ENCODE measurements at places on chromosomes 6 and 20.

- peak; percentile 52 for DNase-seq
These were observed 52.8 kb downstream of the MRPL14 start for GRCh38 chr6:44074439-44074812.

DNA sequence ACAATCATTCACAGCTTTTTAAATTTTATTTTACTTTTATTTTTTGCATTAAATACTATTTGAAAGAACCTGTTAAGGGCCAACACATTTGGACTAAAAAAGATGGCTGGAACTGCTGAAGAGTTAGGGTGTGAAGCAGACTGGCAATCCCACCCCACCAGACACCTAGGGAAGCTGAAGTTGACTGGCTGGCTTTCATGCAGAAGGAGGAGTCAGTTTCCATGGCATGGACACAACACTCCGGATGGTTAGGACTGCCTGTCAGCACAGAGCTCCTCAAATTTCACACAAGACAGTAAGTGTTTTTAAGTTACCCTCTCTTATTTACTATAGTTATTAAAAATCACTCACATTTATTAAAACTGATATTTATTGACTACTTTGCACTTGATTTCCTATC is at the start of gene ANKRD66:
TSS of gene ANKRD66 (plus strand) at position 238 of the 400 bp plus-strand sequence. CDS start 5,016 bp downstream, outside the sequence.
- no peak for DNase-seq

DNA sequence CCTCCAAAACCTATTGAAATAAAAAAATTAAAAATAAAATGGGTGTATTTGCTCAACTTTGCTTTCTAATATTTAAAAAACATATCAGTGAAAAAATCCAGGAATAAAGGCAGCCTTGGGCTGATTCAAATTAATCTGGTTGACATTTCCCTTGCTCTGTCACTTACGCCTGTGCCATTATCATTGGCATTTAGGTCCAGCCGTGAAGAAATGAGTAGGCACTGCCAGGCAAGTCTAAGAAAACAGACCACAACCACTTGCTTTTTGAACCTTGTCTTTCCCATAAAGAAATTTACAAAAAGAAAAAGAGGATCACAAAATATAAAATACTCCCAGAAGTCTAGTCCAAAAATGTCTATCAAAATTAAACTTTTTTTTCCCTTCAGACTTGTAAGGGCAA is 59.2 kb upstream of the HBS1L start:
- no peak for DNase-seq

GRCh38 chr6:169513478-169514193 is 188.2 kb downstream of the WDR27 start:
- DNase-seq: no peak

DNA sequence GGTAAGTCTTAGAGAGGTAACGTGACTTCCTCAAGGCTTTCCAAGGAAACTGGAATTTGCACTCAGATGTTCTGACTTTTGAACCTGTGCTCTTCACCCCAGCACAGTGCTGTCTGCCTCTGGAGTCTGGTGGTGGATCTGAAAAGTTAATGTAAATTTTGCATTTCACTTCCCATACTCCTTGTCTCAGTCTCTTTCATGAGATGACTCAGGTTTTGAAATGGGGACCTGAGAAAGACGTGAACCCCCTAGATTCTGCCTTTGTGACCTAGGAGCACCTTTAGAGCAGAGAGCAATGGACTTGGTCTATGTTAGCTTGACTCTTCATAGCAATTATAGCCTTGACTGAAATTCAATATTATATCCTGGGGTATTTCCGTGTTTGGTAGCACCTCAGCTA is 223.0 kb downstream of the QKI start:
- DNase-seq: no peak

DNA sequence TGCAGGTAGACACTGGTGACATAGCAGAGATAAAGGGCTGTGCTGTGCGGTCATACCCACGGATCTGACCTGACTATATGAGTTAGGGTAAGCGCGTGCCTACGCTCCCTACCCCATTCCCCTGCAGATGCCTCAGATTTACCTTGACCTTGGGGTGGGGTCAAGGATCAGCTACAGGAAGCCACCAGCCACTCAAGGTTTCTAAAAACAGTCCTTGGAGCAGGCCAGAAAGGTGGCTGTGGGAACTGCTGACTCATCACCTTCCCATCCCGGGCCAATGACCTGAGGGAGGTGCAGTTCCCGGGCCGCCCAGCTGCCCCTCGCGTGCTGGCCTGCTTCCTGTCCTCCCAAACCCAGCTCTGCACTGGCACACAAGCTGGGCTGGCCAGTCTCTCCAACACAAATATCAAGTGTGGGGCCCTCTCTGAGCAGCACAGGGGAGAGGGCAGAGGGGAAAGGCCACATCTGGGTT is 23.0 kb downstream of the KCNK5 start:
- no peak for DNase-seq

DNA sequence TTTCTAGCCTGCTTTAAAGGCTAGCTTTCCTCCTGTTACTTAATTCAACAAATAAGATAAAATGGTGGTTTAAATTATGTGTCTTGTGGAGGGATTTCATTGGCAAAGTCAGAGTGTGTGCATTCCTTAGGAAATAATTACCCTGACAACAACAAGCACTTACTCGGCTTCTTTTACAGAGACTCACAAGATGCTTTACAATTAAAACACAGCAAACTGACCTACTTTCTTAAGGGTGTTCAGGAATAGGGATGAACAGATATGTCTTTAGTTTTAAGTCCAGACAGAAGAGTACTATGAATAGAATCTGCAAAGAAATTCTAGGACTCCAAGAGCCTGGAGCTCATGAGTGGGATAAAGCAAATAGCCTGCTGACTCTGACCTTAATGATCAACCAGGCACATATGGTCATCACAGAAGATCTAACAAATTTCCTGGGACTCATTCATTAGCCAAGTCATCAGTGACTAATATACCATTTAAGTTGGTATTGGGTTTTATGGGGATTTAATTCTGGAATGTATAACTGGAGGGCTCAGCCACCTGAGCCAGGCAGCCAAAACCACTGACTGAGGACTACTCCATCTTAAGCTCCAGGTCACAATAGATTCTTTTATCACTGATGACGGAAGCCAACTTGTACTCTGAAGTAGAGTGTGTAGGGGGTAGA is 161.8 kb upstream of the RIMS1 start:
- no peak for DNase-seq

DNA sequence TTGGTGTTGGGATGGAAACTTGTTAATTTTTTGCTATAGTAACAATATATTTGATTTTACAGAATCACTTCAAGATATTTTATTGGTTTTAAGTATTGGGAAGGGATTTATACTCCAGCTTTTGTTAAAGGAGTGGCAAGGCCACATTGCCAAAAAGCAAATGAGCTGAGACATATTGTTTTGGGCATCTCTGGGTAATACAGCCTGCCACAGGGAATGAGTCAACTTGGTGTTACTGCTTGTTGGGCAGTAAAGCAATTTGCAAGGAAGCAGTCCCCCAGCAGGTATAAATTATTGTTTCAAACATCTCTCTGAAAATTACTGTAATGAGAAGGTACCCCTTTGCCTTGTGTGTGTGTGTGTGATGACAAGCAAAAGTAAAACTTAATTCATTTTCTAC is 868.3 kb upstream of the FLRT3 start:
- DNase-seq: no peak

- no peak for DNase-seq
These were observed 36.9 kb upstream of the CCDC167 start for GRCh38 chr6:37536491-37537190.

- DNase-seq: no peak
These were observed 8.5 kb upstream of the POU5F1 start for GRCh38 chr6:31179042-31179386.

- DNase-seq: no peak
These were observed 43.1 kb downstream of the SYNJ2 start for GRCh38 chr6:158024566-158025297.

GRCh38 chr6:9948678-9949077 is 466.2 kb downstream of the TFAP2A start:
- DNase-seq: no peak

DNA sequence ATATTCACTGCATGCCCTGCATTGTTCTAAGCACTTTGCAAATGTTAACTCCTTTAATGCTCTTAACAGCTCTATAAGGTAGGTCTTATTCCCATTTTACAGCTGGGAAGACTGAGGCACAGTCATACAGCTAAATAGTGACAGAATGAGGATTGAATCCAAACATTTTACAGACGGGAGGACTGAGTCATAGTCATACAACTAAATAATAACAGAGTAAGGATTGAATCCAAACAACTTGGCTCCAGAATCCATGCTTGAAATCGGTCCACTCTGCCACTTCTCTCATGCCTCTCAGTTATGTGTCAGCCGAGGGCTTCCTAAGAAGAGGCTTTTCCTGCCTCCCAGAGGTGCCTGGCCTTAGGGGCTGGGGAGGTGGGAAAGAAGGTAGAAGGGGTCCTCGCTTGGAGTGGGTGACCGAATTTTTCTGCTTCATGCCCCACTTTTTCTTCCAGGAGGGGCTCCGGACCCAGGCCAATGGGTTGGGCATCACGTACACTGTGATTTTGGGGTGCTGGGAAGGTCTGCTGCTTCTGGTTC is 137.4 kb upstream of the RNF24 start:
- DNase-seq: no peak

- no peak for DNase-seq
These were observed 117.2 kb downstream of the BACH2 start for GRCh38 chr6:90179190-90180169.

DNA sequence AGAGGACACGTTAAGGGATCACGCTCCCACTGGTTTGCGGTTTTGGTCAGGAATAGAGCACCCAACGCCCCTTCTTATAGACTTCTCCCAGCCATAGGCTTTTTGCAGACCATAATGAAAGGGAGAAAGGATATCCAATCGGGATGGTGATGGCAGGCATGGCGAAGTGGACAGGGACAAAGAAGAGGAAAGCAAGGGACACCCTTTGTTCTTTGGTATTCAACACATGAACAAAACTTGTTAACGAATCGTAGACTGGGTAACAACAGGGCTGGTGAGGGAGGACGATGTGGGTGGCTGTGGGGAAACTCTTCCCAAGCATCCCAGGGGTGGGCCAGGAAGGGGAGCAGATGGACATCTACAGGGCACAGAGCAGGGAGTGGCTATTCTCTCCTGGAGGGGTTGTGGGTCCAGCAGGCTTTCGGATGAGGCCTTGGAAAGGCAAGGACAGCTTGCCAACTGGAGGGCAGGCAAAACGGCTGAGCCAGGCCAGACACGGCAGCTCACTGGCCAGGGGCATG is 1.4 kb upstream of the HSP90AB1 start:
- no peak for DNase-seq

- DNase-seq: peak; percentile 86
These were observed 22.1 kb downstream of the BACH2 start for GRCh38 chr6:90274451-90275030.

DNA sequence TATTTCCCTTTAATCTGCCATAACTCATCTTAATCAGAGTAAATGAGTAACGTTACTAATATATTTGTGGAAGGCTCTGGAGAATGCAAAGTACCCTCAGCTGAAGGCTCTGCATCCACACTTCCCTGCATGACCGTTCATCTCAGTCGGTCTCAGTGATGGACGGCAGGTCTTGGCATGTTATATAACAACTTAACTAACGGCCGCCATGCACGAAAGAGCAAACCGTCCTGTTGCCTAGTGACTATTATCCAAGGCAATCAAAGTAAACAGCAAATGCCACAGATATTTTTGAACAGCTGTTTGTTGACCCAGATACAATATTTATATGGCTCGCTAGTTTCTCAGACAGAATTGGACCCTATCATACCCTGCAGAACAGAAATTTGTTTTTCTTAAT is 194.9 kb upstream of the SMLR1 start:
- no peak for DNase-seq

DNA sequence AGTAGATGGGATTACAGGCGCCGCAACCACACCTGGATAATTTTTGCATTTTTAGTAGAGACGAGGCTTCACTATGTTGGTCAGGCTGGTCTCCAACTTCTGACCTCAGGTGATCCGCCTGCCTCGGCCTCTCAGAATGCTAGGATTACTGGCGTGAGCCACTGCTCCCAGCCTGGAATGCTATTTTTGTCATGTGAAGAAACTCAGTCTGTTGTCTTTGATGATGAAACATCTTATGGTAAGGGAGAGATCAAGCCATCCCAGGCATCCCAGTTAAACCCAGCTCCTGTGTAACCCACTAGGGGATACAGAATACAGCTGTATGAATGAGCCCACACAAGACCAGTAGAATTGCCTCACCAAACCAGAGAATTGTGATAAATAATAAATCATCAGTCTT is 83.6 kb upstream of the RBM24 start:
- no peak for DNase-seq

DNA sequence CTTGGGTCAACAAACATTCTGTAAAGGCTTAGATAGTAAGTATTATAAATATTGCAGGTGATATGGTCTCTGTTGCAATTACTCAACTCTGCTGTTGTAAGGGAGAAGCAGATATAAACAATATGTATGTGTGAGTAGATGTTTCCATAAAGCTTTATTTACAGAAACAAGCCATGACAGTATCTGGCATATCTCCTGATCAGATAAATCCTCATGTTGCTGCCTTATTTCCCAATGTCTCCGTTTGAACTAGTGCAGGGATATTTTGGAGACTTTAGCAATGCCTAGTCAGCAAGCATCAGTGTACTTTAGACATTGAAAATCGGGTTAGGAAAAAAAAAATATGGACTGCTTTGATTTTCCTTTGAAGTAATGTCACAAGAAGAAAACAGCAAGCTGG is 96.1 kb downstream of the LAMA2 start:
- DNase-seq: no peak

GRCh38 chr20:20594171-20594530 is 118.3 kb downstream of the RALGAPA2 start:
- DNase-seq: no peak

DNA sequence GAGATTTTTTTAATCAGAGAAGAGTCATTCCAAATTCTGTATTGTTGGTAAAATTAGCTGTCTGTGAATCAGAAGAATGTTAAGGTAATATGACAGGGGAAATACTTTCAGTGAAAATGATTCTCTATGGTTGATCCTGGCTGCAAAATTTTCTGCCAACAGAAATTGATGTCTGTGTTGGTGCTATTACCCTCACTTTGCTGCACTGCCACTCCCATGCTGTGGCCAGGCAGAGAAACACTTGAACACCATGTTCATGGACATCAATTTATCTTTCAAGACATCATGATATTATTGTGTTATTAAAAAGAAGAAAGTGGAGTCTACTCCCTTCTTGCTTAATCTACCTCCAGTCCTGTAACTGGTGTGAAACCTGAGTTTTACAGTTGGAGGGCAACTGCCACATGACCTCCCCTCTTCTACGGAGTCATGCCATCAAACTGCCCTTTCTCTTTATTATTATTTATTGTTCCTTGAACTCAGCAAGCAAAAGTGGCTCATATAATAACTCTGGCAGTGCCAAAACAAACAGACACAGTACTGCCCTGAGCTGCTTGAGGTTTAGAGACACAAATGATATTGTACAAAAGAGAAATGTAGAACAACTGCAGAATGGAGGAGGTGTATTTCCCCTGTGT is 288.0 kb upstream of the JAG1 start:
- no peak for DNase-seq

- no peak for DNase-seq
These were observed 139.1 kb downstream of the CDH4 start for GRCh38 chr20:61391185-61391584.

- DNase-seq: peak; percentile 45
These were observed 132.2 kb downstream of the GPX5 start for GRCh38 chr6:28657769-28658465.

GRCh38 chr6:27966816-27967426 is 9.9 kb downstream of the OR2B6 start:
- no peak for DNase-seq

Data from activated T-cell treated with anti-CD3 and anti-CD28 coated beads for 4 hours (primary cell).